ENCODE measurements at places on chromosomes 4 and X.
A peak's percentile ranks its signal among the peaks of the same experiment; 100 is the strongest.

DNA sequence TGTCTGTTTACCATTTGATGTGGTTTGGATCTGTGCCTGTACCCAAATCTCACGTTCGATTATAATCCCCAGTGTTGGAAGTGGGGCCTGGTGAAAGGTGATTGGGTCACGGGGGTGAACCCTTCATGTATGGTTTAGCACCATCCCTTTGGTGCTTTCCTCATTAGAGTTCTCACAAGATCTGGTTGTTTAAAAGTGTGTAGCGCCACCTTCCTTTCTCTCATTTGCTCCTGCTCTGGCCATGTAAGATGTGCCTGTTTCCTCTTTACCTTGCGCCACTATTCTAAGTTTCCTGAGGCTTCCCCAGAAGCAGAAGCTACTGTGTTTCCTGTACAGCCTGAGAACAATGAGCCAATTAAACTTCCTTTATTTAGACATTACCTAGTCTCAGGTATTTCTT lies 610.7 kb upstream of the ADGRL3 start:
- no peak for DNase-seq

DNA sequence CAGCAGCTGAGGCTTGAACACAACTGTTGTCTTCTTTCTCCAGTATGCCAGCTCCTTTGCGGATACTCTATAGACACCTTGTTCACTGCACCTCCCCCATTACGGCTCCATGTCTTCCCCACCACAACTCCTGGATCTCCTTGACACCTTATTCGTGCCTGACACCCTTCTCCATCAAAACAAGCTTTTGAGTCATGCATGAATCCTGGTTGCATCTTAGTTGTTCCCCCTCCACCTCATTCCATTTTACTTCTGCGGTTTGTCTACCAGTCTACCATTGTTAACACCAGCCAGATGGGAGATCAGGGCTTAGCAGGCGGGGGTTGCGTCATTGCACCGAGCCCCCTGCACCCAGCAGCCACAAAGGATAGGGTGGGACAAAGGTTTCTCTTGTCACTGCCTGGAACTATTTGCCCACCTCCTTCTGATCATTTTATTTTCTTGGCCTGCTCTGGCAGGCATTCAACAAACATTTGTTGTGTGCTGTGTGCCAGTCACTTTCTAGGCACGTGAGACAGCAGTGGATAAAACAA lies 2.0 kb upstream of the CDK16 start:
- no peak for DNase-seq

GRCh38 chrX:152915541-152916241 lies 17.8 kb downstream of the ZNF185 start:
- peak; percentile 40 for DNase-seq

DNA sequence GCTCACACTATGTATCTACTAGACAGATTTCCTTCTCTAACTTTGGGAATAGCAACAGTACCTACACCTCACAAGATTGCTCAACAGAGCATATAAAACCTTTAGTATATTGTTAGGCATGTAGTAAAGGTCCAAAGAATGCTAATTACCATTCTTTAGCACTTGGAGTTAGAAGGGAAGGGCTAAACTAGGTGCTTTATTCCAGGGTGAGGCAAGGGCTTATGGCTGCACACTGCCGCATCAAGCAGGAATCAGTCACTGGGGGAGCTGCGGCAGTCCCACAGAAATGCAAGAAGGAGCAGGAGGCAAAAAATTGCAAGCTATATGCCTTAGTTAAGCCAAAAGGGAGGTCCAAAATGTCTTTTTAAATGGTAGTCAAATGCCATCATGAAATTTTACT lies 162.7 kb downstream of the PPP3CA start:
- no peak for DNase-seq

DNA sequence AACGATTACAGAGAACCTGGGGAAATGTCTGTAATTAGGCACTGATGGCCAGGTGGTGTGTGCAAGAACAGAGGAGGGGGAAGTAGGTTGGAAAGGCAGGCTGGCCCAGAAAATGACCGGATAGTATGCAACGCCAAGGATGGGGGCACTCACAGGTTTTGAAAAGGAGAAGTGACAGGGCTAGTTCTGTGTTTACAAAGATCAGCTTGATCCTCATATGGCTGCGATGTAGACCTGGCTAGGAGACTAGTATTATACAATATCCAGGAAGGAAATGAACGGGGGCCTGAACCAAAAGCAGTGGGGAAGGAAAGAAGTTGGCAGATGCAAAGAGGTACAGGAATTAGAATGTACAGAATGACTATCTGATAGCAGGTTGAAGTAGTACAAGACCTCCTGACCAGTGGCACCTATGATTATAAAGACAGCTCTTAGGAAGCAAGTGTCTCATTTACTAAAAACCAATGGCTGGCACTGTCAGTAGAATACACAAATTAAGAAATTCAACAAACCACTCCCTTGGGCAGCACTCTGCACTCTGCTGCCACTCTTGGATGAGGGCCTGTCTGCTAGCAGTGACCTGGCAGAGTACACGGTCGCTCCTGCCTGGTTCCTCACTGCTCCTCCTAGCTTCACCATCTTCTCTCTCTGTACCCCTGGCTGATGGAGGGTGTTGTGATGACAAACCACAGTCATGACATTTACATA lies 14.1 kb downstream of the MFAP3L start:
- DNase-seq = no peak

- no peak for DNase-seq
Measured at GRCh38 chr4:102524691-102525090, 23.5 kb downstream of the NFKB1 start.

GRCh38 chrX:45428831-45429230 lies 228.2 kb upstream of the DIPK2B start:
- DNase-seq = no peak

- DNase-seq = peak; percentile 1
Measured at GRCh38 chrX:145213504-145213903, 33.8 kb upstream of the SPANXN1 start.

DNA sequence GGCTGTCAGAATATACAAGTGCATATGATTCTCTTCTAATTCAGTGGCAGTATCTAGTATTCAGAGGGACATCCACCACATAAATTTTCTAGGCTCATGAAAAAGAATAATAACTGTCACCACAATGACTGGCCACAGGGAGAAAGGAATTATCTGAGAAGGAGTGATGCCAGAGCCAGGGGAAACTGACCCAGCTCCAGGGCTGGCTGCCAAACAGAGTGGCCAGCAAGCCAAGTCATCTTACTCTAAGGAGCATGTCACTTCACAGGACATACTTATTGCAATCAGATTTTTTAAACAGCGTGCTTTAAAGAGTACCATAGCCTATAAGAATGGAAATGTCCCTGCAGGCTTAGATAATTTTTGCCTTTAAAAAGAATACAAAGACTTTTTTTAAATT lies 5.8 kb upstream of the SEPTIN11 start:
- no peak for DNase-seq

DNA sequence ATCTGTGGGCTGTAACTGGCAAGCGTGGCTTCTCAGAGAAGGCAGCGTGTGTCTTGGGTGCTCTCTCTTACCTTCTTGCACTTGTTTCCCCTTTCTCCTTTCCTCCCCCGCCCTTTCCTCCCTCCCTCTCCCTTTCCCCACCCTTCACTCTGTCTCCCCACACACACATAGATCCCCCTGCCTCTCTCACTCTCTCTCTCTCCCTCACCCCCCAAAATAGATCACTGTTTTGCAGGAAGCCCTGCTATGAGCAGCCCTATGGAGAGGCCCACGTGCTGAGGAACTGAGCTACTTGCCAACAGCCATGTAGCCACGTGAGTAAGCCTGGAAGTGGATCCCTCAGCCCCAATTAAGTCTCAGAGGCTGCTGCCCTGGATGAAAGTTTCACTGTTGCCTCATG lies 4.3 kb upstream of the PNMA6E start:
- DNase-seq = no peak

DNA sequence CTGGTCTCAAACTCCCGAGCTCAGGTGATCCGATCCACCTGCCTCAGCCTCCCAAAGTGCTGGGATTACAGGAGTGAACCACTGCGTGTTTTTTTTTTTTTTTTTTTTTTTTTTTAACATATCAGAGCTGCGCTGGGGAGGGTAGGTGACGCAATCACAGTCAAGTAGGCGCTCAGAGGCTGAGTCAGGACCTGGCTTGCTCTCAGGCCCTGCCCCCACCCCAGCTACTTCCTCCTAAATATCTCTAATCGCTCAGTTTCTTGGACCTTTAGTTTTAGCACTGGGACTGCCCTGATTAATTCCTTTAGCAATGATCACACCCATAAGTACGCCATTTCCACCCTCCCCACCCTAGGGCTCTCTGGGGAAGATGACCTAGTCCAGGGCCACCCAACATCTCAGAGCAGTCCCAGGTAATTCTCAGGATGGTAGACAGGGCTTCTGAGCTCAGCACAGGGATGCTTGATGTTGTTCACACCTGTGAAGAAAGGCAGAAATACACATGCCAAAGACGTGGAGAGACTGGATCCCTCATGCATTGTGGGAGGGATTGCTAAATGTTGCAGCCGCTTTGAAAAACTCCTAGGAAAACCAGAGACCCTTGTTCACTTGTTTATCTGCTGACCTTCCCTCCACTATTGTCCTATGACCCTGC lies 50.2 kb downstream of the DDX3X start:
- DNase-seq = peak; percentile 33

DNA sequence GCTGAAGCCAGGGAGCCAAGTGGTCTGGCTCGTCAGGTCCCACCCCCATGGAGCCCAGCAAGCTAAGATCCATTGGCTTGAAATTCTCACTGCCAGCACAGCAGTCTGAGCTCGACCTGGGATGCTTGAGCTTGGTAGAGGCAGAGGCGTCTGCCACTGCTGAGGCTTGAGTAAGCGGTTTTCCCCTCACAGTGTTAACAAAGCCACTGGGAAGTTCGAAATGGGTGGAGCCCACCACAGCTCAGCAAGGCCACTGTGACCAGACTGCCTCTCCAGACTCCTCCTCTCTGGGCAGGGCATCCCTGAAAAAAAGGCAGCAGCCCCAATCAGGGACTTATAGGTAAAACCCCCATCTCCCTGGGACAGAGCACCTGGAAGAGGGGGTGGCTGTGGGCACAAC lies 353.8 kb downstream of the NAP1L3 start:
- DNase-seq = no peak

- DNase-seq = no peak
Measured at GRCh38 chrX:46325312-46325877, 219.8 kb downstream of the ZNF674 start.

- DNase-seq = no peak
Measured at GRCh38 chr4:186451982-186452381, 103.4 kb downstream of the MTNR1A start.

DNA sequence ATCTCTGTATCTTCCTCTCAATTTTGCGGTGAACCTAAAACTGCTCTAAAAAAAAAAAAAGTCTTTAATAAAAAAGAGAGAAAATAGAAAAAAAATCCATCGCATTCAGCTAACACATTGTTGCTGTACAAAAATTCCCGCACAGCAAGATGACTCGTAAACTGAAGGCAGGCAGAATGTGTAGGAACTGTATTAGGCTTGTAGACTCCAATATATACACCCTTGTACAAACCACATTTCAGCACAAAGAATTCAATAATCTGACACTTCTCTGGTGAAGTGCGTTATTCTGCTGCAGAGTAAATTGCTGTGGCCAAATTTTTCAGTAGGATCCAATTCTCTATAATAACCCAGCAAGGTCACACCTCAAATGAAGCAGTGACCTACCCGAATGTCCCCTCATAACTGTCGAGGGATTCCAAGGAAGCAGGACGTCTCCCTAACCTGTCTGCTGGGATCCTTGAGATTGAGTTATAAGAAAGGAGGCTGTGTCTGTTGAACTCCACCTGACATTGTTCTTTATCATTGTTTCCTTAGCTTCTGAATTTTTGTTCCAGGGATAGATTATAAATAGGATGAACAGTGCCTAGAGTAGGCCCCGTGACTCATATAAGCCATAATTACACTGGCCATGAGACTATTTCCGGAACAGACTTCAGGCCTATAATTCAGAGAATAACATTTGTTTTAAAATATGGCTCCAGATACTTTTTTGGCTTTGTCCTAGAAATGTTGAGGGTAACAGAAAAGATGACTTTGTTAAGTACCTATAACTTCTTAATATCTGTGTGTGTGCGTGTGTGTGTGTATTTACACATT lies 348.3 kb downstream of the PCDH7 start:
- no peak for DNase-seq

DNA sequence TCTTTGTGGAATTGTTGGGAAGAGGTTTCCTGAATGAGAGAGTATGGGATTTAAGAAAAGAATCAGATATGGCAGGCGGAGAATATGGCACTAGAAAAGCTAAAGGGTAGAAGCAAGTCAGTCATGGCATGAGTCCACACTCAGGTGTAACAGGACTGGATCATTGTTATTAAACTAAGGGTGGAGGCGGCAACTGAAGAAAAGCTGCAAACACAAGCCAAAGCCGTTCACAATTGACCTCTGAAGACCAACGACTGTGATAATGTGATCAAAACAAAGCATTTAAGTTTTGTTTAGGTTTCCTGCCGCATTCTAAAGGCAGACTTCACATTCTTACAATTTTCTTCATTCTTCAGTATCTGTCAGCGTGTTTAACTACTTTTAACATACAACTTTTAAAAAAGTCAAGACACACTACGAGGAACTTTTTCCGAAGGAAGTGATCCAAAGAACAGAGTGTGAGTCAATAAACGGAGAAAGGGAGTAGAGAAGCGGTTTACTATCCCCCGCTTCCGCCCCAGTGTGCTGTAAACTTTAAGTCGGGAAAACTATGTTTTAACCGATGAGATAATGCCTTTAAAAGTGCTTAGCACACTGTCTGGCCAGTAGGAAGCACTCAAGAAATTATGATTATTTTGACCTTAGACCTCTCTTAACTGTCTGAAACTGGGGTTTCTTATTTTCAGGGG lies 909 bp upstream of the SLAIN2 start:
- peak; percentile 73 for DNase-seq

DNA sequence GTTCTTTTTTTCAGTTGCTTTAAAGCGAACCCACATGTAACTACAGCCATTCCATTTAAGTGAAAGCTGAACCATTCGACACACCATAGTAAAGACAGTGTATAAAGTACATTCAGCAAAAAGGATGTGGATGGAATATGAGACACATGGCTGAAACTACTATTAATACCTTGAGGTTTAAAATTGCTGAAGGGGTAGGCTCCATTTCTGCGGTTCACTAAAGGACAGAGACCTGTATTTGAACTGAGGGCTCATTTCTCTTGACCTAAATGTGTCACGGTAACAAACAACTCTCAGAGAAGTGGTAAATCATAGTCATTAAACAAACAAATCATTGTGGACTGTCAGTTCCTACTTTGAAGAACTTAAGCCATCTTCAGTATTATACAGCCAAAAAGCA lies 1085.6 kb upstream of the TENM3 start:
- no peak for DNase-seq

- DNase-seq = no peak
Measured at GRCh38 chrX:100478714-100479306, 68.7 kb upstream of the PCDH19 start.

- no peak for DNase-seq
Measured at GRCh38 chr4:178296669-178297068, 854.4 kb upstream of the AGA start.

DNA sequence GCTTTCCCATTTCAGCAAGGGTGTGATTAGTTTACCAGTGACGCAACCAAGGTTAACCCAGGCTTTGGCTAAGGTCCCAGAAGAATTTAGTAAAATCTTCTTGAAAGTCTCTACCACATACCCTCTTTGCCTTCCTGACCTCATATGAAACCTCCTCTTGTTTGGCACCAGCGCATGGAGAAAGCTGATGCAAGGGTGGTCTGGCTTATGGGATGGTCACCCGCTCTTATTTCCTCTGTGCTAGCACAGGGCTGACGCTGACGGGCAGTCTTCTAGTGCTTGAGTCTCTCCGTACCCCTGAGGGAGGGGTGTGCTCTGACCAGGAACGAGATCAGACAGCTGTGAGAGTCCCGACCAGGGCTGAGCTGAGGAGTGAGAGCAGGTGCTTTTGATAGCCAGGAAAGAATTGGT lies 137.6 kb downstream of the TENM3 start:
- no peak for DNase-seq

GRCh38 chrX:1212532-1212931 lies at the start of gene CRLF2:
CRLF2 (minus strand) TSS chrX:1212649; CDS start chrX:1212634, 15 bp downstream.
- peak; percentile 23 for DNase-seq
